Effector memory CD4-positive, alpha-beta T cell (primary cell): ENCODE measurements at places on chromosomes 11 and 22.

DNA sequence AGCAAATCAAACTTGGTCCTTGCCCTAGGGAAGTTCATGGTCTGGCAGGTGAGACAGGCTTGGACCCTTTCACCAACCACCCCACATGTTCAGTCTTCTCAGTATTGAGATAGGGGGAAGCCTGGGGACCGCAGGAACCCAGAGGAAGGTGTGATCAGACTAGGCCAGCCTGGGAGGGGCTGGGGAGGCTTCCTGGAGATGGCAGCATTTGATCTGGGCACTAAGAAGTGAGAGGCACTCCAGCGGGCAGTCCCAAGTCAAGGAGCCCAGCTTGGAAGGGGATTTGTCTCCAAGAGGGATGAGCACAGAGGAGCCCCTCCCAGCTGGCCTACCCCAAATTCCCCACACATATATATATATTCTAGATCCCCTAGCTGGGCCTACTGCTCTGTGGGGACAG, 5.4 kb downstream of the LRRC32 start:
- no peak overlapping the region for H3K27ac ChIP-seq
- H3K27me3 ChIP-seq = no peaks in the 10 kb centered on the region
- no peaks in the 10 kb centered on the region for H3K36me3 ChIP-seq
- no peak for DNase-seq

GRCh38 chr11:30825723-30826122, 239.6 kb upstream of the MPPED2 start:
- H3K36me3 ChIP-seq = no peaks in the 10 kb centered on the region
- no peaks in the 10 kb centered on the region for H3K27me3 ChIP-seq
- no peaks in the 10 kb centered on the region for H3K4me1 ChIP-seq
- H3K27ac ChIP-seq = no peak overlapping the region
- no peak overlapping the region for H3K4me3 ChIP-seq

DNA sequence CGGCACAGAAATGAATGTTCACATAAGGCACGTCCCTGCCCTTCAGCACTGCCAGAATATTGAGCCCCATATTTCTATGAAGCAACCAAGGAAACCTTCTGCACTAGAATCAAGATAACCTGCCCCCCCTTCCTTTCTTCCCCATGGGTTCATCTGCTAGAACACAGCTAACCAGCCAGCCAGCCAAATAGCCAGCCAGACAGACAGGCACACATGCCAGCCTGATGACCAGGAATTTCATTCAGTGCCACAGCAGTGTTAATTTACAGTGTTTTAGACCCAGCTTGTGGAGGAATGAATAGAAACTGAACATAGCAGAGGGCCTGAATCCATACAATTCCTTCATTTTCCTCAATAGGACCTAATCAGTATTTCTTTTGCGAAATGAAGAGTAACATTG, 57.0 kb downstream of the TENM4 start:
- no peaks in the 10 kb centered on the region for H3K27me3 ChIP-seq
- DNase-seq = no peak
- H3K4me1 ChIP-seq = no peaks in the 10 kb centered on the region
- no peak overlapping the region for H3K4me3 ChIP-seq
- H3K27ac ChIP-seq = no peak overlapping the region

- no peak for DNase-seq
- no peak overlapping the region for H3K27ac ChIP-seq
- peaks cover 5% of the 10 kb centered on the region for H3K4me1 ChIP-seq
- no peaks in the 10 kb centered on the region for H3K27me3 ChIP-seq
These were observed 31.1 kb upstream of the RDX start for GRCh38 chr11:110327508-110327907.

DNA sequence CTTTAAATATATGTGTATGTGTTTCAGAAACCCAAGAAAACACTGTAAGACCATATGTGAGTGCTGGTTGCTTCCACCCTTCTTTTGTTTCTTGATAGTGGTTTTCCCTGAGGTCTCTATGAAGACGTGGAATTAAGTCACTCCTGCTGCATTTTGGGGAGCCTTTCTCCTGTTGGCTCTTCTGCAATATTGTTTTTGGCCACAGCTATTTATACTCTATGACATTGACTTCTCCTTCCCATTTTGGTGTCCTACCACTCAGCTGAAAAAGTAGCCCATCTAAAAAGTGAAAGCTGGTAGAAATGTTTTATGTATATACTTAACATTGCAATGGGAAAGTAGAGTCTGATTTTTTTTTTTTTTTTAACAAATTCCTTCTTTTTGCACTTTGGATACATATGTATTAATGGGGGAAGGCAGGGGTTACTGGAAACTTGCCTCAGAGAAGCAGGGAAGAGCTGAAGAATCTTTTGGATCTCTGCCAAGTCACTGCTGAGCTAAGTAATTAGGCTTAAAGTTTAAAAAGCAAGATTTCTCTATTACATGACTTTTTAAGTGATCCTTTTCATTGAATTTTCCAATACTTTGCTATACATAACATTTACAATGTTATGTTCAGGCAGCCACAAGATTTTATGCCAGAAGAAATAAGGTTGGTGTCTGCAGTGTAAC, 1.8 kb downstream of the TTC17 start:
- peak overlapping the region; percentile 98 for H3K4me3 ChIP-seq
- no peak for DNase-seq
- H3K4me1 ChIP-seq = peaks cover 12% of the 10 kb centered on the region
- no peak overlapping the region for H3K27ac ChIP-seq
- no peaks in the 10 kb centered on the region for H3K27me3 ChIP-seq
- H3K36me3 ChIP-seq = no peaks in the 10 kb centered on the region

DNA sequence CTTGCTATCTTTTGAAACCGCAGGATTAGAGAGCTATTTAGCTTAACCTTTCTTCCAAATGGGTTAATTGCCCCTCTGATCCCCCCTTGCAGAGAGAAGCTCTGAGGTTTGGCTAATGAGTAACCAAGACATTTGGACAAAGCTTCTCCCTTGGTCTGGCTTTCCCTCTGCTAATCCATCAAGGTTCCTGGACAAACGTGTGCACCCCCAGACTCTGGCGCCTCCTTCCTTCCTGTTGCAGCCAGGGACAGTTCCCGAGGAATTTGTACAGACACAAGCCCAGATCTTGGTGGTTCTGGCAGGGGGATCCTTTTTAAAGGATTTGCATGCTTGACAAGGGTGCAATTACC, 1.6 kb downstream of the KIAA1671 start:
- H3K4me1 ChIP-seq = peaks cover 6% of the 10 kb centered on the region
- DNase-seq = no peak
- no peaks in the 10 kb centered on the region for H3K36me3 ChIP-seq

DNA sequence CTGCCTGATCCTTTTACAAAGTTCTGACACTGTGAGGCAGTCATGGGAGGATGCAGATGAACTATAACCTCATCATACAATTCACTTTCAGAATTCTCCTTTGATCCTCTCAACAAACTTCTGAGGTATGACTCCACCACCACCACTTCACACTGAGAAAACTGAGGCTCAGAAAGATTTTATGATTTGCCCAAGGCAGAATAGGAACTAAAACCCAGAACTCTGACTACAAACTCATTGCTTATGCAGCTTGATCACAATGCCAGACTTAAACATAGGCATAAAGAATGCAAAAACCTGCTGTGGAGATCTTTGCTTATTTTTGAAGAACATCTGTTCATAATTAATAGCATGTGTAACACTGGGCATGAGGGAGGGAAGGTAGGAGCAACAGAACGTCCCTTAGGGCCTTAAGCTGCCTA, 20.4 kb downstream of the FAM168A start:
- DNase-seq = no peak
- no peaks in the 10 kb centered on the region for H3K36me3 ChIP-seq
- no peaks in the 10 kb centered on the region for H3K27me3 ChIP-seq
- no peak overlapping the region for H3K4me3 ChIP-seq
- H3K4me1 ChIP-seq = no peaks in the 10 kb centered on the region
- H3K27ac ChIP-seq = no peak overlapping the region

DNA sequence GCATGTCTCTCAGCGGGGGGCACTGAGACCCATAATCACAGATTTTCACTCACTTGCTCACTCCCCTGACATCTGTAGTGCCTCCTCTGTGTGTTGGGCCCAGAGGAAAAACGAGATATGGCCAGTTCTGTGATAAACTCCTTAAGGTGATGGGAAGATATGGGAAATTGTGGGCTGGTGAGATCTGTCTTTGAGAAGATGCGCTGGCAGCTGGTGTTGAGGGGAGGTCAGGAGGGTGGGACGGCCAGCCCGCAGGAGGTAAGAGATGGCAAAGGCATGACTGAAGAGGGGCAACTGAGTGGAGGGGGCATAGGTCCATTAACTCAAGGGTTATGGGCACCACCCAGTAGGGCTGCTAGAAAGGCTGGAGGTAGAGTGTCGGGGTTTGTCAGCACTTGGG, 60.1 kb upstream of the CLTCL1 start:
- H3K36me3 ChIP-seq = peaks cover 77% of the 10 kb centered on the region
- H3K4me1 ChIP-seq = no peaks in the 10 kb centered on the region
- H3K4me3 ChIP-seq = no peak overlapping the region
- no peak overlapping the region for H3K27ac ChIP-seq

GRCh38 chr11:62556875-62557631, 10.4 kb upstream of the AHNAK start:
- peak overlapping the region; percentile 44 for H3K4me3 ChIP-seq
- no peaks in the 10 kb centered on the region for H3K27me3 ChIP-seq
- peaks cover 86% of the 10 kb centered on the region for H3K4me1 ChIP-seq

- no peaks in the 10 kb centered on the region for H3K27me3 ChIP-seq
- DNase-seq = no peak
- no peak overlapping the region for H3K27ac ChIP-seq
- H3K4me1 ChIP-seq = no peaks in the 10 kb centered on the region
- no peak overlapping the region for H3K4me3 ChIP-seq
- H3K36me3 ChIP-seq = no peaks in the 10 kb centered on the region
These were observed 100.9 kb downstream of the SYN3 start for GRCh38 chr22:32957200-32957803.

GRCh38 chr11:33698921-33699320, 1.7 kb downstream of the C11orf91 start:
- H3K27ac ChIP-seq = no peak overlapping the region
- H3K4me3 ChIP-seq = no peak overlapping the region
- no peaks in the 10 kb centered on the region for H3K36me3 ChIP-seq
- H3K27me3 ChIP-seq = no peaks in the 10 kb centered on the region
- DNase-seq = no peak
- H3K4me1 ChIP-seq = peaks cover 12% of the 10 kb centered on the region

GRCh38 chr11:117087446-117087845, 10.8 kb downstream of the SIK3 start:
- H3K4me1 ChIP-seq = peaks cover 10% of the 10 kb centered on the region
- no peak overlapping the region for H3K27ac ChIP-seq
- no peak overlapping the region for H3K4me3 ChIP-seq
- DNase-seq = no peak

DNA sequence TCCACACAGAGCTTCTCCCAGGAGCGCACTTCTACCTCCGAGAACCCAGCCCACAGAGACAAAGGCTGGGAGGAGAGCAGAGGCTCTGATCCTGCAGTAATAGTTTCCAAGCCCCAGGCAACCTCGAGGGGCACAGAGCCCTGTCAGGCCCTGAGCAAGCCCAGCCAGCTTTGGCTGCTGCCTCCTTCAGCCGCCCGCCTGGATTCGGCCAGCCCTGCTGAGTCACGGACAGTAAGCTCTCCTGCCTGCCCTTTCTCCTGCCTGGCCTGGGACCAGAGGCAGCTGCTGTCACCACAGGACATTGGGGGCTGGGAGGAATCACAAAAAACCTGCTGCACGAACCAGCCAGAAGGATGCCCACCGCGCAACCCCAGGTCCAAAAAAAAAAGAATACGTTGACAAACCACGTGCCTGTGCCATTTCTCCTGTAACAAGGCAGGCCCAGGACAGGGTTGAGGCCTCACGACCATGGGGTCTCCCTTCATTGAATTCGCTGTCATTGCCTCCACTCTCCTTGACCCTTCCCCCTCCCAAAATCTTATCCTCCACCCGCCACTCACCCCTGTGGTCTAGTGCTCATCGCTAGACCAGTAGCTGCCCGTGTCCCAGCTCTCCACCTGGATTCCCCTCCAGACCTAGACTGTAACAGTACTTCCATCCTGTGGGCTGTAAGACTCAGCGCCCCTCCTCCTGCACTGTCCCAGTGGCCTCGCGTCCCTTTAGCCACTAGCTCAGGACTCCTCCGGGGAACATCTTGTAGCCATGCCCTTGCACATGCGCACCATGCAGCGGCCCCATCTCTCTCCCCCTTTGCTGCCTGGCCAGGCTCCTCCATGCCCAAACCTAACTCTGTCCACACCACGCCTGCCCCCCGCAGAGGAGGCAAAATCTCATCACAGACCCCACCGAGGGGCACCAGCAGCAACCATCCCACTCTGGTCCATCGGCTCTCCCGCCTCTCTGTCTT, 7.4 kb upstream of the SLC22A12 start:
- no peaks in the 10 kb centered on the region for H3K36me3 ChIP-seq
- no peaks in the 10 kb centered on the region for H3K4me1 ChIP-seq
- no peak overlapping the region for H3K27ac ChIP-seq
- H3K4me3 ChIP-seq = no peak overlapping the region
- no peaks in the 10 kb centered on the region for H3K27me3 ChIP-seq

- H3K4me3 ChIP-seq = no peak overlapping the region
- no peak overlapping the region for H3K27ac ChIP-seq
- no peaks in the 10 kb centered on the region for H3K27me3 ChIP-seq
- DNase-seq = no peak
- H3K4me1 ChIP-seq = peaks cover 9% of the 10 kb centered on the region
These were observed 26.3 kb downstream of the APOL1 start for GRCh38 chr22:36279219-36279666.

DNA sequence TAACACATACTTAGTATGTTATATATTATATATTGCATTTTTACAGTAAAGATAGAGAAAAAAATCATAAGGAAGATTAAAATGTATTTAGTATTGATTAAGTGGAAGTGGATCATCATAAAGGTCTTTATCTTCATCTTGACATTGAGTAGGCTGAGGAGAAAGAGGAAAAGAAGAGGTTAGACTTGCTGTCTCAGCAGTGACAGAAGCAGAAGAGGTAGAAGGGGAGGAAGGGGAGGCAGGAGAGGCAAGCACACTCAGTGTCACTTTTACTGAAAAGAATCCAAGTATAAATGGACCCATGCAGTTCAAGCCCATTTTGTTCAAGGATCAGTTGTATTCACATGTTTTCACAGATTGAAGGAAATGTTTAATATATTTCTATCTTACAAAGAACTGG, 69.7 kb downstream of the GAB2 start:
- no peak overlapping the region for H3K4me3 ChIP-seq
- no peaks in the 10 kb centered on the region for H3K27me3 ChIP-seq
- no peak overlapping the region for H3K27ac ChIP-seq
- H3K36me3 ChIP-seq = no peaks in the 10 kb centered on the region

DNA sequence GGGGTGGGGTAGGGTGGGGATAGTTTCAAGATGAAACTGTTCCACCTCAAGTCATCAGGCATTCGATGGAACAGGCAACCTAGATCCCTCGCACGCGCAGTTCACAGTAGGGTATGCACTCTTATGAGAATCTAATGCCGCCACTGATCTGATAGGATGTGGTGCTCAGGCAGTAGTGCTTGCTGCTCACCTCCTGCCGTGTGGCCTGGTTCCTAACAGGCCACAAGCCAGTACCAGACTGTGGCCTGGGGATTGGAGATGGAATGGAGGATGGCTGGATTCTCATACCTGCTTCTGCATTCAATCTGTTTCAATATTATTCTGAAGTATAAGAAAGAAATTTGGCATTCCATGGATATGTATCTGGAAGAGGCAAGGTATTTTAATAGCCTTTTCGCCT, 73.1 kb downstream of the RBFOX2 start:
- no peak overlapping the region for H3K27ac ChIP-seq
- no peaks in the 10 kb centered on the region for H3K27me3 ChIP-seq
- DNase-seq = no peak
- H3K4me3 ChIP-seq = no peak overlapping the region
- H3K36me3 ChIP-seq = no peaks in the 10 kb centered on the region
